ENCODE measurements at places on chromosomes 4 and X. TPM values are rescaled to one million over a fixed set of nuclear protein-coding genes. Genes with fewer than 3 reads are reported as not detected.

- no peak for DNase-seq
These were observed 133.0 kb downstream of the SNCA start for GRCh38 chr4:89703829-89704590.

DNA sequence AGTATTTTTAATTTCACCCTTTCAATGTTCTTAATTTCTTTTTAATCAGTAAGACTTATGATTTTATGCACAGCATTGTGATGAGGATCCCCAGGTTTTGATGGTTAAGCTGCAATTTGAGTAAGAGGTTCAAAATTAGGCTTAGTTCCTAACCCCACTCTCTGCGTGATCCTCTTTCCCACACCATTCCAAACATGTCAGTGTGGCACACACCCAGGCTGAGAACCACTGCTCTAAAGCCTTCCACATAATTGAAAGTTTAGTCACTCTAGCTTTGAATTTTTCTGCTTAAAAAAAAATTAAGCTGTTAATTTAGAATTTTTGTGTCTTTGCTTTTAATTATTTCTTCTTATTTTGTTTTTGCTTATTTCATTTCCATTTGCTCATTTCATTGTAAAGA lies 68.8 kb upstream of the SLC7A11 start:
- no peak for DNase-seq

CTAG2 gene
- 21.0 TPM for total RNA-seq

- DNase-seq: no peak
These were observed 70.6 kb downstream of the ARFIP1 start for GRCh38 chr4:152850377-152850776.

DNA sequence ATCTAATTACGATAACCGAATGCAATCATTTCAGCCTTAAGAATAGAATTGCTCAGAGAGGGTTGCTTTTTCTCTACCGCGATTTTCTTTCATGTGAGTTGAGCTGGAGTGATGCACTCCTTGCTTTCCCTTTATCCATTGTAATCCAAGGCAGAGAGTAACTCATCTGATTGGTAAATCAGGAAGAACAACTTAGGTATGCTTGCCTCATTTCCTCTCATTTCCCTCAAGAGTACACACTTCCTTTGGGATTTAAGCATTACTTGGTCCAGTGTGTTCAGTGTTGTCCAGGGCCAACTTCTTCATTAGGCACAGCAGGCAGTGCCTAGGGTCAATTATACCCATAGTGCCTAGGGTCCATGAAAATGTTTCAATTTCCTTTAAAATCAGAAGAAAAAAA lies 15.7 kb upstream of the N4BP2 start:
- DNase-seq: no peak

All from activated naive CD8-positive, alpha-beta T cell treated with anti-CD3 and anti-CD28 coated beads, Interleukin-2, amount 10 ng/mL, durations not matched to agents 7 days and 5 days (primary cell).